ENCODE measurements at places on chromosomes 2 and 18. TPM values are rescaled to one million over a fixed set of nuclear protein-coding genes. Genes with fewer than 3 reads are reported as not detected.

GRCh38 chr2:75959724-75960471 lies 249.2 kb upstream of the GCFC2 start:
- H3K4me3 ChIP-seq = no peak overlapping the region
- H3K27ac ChIP-seq = no peak overlapping the region
- H3K36me3 ChIP-seq = no peaks in the 10 kb centered on the region
- H3K27me3 ChIP-seq = no peaks in the 10 kb centered on the region
- no peak for DNase-seq

GRCh38 chr2:101231240-101231639 lies 21.4 kb upstream of the CNOT11 start:
- H3K4me3 ChIP-seq = no peak overlapping the region
- H3K36me3 ChIP-seq = no peaks in the 10 kb centered on the region
- no peaks in the 10 kb centered on the region for H3K27me3 ChIP-seq
- H3K27ac ChIP-seq = no peak overlapping the region
- H3K4me1 ChIP-seq = peaks cover 8% of the 10 kb centered on the region
- no peak for DNase-seq

DNA sequence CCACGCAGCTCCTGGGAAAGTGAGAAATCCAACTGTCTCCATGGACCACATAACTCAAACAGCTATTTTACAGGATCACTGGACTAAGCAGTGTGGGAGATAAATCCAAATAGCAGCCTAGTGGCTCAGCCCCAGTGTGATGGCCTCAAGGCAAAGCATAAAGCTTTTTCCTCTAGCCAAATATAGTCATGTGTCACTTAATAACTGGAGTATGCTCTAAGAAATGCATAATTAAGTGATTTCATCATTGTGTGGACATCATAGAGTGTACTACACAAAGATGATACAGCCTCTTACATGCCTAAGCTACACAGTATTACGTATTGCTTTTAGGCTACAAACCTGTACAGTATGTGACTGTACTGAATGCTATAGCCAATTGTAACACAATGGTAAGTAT lies 31.8 kb upstream of the ST8SIA3 start:
- no peak for DNase-seq
- H3K27me3 ChIP-seq = no peaks in the 10 kb centered on the region

GRCh38 chr18:25340762-25341161 lies 11.2 kb downstream of the ZNF521 start:
- H3K4me3 ChIP-seq = no peak overlapping the region
- no peak for DNase-seq
- no peak overlapping the region for H3K27ac ChIP-seq
- H3K27me3 ChIP-seq = no peaks in the 10 kb centered on the region
- H3K36me3 ChIP-seq = no peaks in the 10 kb centered on the region

GRCh38 chr2:230643576-230644291 lies 68.9 kb upstream of the CAB39 start:
- DNase-seq = no peak
- no peaks in the 10 kb centered on the region for H3K27me3 ChIP-seq
- H3K4me1 ChIP-seq = no peaks in the 10 kb centered on the region
- H3K27ac ChIP-seq = peak overlapping the region; percentile 18
- no peaks in the 10 kb centered on the region for H3K36me3 ChIP-seq
- H3K4me3 ChIP-seq = no peak overlapping the region

DNA sequence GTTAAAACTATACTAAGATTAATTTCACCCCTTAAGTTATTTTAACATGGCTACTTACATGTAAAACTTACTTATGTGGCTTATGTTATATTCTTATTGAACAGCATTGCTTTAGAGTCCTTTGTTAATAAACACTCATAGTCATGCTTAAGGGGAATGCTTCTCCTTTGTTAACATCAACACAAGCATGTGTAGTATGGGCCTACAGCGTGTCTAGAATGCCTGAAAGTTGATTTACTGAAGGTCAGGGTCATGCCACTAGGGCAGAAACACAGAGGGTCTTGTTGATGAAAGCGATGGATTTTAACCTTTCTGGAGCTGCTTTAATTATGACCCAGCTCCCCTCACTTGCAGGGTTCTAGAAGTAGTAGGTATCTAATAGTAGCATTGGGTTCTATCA lies 159.8 kb upstream of the DLX2 start:
- no peaks in the 10 kb centered on the region for H3K27me3 ChIP-seq
- no peaks in the 10 kb centered on the region for H3K36me3 ChIP-seq
- no peaks in the 10 kb centered on the region for H3K4me1 ChIP-seq
- H3K27ac ChIP-seq = no peak overlapping the region

- no peak for DNase-seq
- no peaks in the 10 kb centered on the region for H3K27me3 ChIP-seq
- no peaks in the 10 kb centered on the region for H3K36me3 ChIP-seq
Observed at GRCh38 chr2:96551605-96552314, 15.2 kb downstream of the ARID5A start.

DNA sequence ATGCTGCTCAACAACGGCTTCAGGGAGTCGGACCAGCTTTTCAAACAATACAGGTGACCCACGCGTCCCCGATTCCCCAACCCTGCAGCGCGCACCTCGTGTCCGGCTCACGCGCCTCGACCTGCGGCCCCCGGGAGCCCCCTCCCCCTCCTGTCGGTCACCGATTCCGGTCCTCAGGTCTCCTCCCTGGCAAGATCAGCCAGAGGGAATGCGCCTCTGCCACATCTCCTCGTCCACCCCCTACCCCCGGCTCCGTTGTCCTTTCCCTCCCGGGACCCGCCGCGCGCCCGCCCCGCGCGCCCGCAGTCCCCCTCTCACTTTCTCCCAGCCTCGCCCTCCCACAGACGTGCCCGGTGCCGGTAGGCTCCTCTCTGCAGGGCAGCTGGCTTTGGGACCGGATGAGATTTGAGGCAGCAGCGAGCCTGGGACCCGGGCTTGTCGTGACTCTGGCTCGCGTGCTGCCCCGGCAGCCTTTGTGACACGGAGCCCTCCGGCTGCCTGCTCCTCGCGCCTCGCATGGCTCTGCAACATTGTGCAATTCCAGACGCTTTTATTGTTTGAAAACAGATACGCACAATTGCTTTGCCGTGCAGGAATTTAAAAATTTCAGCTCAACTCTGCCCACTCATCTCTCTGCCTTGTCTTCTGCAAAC lies 558 bp downstream of the TTC39C start:
- no peaks in the 10 kb centered on the region for H3K27me3 ChIP-seq
- peak overlapping the region; percentile 67 for H3K4me3 ChIP-seq
- no peaks in the 10 kb centered on the region for H3K36me3 ChIP-seq
- DNase-seq = peak; percentile 45
- H3K4me1 ChIP-seq = peaks cover 29% of the 10 kb centered on the region

DNA sequence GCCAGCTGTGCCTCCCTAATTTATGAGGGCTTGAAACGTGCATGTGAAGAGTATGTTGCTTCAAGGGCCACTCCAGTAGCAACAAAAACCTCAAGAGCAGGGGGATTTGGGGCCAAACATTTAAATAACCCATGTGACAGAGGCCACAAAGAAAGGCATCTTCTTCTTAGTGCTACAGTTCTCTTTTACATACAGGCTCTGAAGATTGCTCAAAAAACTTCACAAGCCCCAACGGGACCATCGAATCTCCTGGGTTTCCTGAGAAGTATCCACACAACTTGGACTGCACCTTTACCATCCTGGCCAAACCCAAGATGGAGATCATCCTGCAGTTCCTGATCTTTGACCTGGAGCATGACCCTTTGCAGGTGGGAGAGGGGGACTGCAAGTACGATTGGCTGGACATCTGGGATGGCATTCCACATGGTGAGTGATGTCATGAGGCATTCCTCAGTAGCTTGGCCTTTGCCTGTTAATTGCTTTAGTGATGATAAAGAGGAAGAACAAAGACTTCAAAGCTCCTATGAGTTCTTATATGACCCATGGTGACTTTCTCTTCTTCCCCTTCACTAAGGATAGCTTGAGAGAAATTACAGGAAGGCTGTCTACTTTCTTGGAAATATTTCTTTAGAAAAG lies 40.1 kb downstream of the NRP2 start:
- no peaks in the 10 kb centered on the region for H3K27me3 ChIP-seq
- no peak overlapping the region for H3K27ac ChIP-seq
- peaks cover 10% of the 10 kb centered on the region for H3K4me1 ChIP-seq
- H3K36me3 ChIP-seq = no peaks in the 10 kb centered on the region

DNA sequence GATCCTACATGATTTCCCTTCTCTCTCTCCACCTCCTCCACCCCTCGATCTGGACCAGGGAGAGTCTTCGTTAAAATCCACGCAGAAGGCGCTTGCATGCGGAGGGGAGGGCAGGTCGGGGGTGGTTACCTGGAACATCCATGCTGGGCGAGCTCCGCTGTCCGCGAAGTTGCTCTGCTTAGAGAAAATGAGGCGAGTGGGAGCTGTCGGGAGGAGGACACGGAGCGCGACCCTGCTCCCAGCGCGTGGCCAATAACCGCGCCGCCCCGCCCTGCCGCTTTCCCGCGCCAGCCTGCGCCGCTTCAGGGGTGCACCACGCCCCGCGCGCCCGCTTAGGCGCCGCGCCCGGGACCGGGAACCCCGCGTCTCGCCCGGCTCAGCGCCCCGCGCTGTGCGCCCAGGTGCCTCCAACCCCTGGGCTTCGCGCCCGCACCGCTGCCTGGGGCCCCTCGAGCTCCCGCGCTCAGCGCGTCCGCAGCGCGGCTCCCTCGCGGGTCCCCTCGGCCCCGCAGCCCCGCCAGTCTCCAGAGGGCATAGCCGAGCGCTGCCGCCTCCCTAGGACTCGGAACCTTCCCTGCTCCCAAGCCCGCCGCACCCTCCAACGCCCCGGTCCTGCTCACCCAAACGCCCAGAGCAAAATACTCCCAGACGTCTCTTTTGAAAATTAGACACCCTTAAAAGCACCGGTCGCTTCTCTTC lies 636 bp downstream of the CBLN2 start:
- DNase-seq = no peak
- peaks cover 2% of the 10 kb centered on the region for H3K27me3 ChIP-seq
- H3K4me3 ChIP-seq = no peak overlapping the region
- H3K36me3 ChIP-seq = no peaks in the 10 kb centered on the region

GRCh38 chr2:153299809-153300208 lies 178.8 kb downstream of the RPRM start:
- no peaks in the 10 kb centered on the region for H3K4me1 ChIP-seq
- H3K27me3 ChIP-seq = no peaks in the 10 kb centered on the region
- H3K4me3 ChIP-seq = no peak overlapping the region
- no peaks in the 10 kb centered on the region for H3K36me3 ChIP-seq

- no peaks in the 10 kb centered on the region for H3K36me3 ChIP-seq
- H3K4me3 ChIP-seq = peak overlapping the region; percentile 87
- peak; percentile 85 for DNase-seq
- H3K4me1 ChIP-seq = peaks cover 18% of the 10 kb centered on the region
- peak overlapping the region; percentile 100 for H3K27ac ChIP-seq
Observed at GRCh38 chr2:226835420-226835795, 446 bp upstream of the RHBDD1 start.

DNA sequence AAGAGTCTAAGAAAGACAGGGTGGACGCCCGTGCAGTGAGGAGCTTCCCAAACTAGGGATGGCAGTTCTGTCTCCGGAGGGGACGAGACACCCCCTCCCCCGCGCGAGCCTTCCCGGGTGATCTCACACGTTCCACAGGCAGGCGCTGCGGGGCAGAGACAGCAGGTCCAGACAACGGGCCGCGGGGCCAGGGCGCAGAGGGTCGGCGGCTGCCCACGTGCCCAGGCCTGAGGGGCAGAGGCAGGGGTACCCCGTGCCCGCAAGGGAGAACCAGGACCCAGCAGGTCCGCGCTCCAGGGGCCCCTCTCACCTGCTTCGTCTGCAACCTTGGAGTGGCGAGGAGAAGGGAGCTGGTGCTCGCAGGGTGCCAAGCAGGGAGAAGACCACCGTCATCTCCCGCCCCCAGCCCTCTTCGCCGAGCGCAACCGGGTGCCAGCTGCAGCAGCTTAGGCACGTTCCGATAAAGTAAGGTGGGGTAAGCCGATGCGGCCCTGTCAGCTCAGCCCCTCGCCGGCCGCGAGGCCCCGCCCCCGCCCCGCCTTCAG lies at the start of gene GPR155:
Gene GPR155 (minus strand): TSS at position 467 of the 545 bp plus-strand sequence. CDS start 5,073 bp downstream, outside the sequence.
- H3K4me1 ChIP-seq = peaks cover 8% of the 10 kb centered on the region
- peak within 1 kb of the TSS; percentile 85 for H3K27ac ChIP-seq

DNA sequence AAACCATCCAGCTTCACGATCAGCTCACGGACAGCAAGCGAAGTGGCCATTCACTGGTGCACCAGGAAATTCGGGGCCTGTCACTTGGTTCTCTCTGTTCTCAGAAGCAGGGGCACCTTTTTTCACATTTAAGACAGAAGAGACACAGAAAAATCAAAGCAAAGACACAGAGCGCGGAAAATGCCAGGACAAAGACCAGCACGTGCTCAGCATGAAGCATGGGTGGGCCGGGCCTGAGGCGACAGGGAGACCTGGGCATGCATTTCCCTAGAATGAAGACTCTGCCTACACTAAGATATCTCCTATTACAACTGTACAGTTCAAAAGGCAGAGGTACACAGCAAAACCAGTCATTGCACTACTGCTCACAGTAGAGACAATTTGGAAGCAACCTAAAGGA lies 117.4 kb upstream of the ID2 start:
- DNase-seq = no peak
- no peaks in the 10 kb centered on the region for H3K4me1 ChIP-seq
- H3K4me3 ChIP-seq = no peak overlapping the region

GRCh38 chr2:164910101-164910899 lies 45.0 kb downstream of the SLC38A11 start:
- H3K36me3 ChIP-seq = no peaks in the 10 kb centered on the region
- no peaks in the 10 kb centered on the region for H3K27me3 ChIP-seq
- H3K4me3 ChIP-seq = no peak overlapping the region
- peaks cover 6% of the 10 kb centered on the region for H3K4me1 ChIP-seq

DNA sequence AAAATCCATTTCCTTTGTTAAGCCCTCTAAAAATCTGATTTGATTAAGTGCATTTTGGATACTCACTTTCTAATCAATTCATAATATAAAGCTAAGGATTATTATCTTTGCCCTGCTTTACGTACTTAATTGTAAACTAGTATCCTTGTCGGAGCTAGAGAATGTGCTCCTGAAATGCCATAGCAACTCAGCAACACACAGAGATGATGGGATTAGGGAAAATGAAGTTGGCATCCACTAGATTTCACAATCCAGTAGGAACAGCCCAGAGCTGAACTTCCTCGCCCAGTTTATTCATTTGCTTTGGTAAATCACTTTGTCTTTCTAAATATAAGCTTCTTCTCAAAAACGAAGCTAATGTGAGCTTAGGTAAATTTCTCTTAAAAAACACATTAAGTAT lies 386.3 kb downstream of the CTNNA2 start:
- H3K4me3 ChIP-seq = no peak overlapping the region
- H3K27me3 ChIP-seq = peaks cover 6% of the 10 kb centered on the region
- H3K36me3 ChIP-seq = no peaks in the 10 kb centered on the region
- no peaks in the 10 kb centered on the region for H3K4me1 ChIP-seq
- no peak for DNase-seq

DNA sequence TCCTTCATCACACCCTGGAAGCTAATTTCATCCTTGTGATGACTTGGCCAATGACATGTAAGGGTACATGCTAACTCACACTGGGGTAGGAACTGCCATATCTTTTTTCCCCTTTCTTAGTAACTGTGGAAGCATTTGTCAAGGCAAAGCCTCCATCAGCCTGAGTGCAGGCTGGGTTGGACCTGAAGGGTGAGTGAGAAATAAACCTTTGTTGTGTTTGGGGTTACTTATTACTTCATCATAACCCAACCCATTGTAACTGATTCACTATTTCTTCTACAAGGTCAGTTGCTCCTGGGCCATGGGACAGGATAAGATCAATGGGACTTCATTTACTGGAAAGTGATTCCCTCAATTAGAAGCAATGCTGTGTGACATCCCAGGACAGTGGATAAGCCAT lies 108.4 kb downstream of the COL6A3 start:
- H3K4me3 ChIP-seq = no peak overlapping the region
- no peaks in the 10 kb centered on the region for H3K36me3 ChIP-seq
- H3K4me1 ChIP-seq = no peaks in the 10 kb centered on the region
- DNase-seq = no peak
- H3K27me3 ChIP-seq = no peaks in the 10 kb centered on the region

THUMPD2 gene
- total RNA-seq = 5.3 TPM

PGAP1 gene
- 5.8 TPM for total RNA-seq

SPATA3 gene
- not detected for total RNA-seq

STPG4 gene
- not detected for total RNA-seq

CIB4 gene
- total RNA-seq = not detected

LRP2 gene
- 0.19 TPM for total RNA-seq
